ENCODE measurements at places on chromosomes 11 and 22. TPM values are rescaled to one million over a fixed set of nuclear protein-coding genes. Genes with fewer than 3 reads are reported as not detected.

DNA sequence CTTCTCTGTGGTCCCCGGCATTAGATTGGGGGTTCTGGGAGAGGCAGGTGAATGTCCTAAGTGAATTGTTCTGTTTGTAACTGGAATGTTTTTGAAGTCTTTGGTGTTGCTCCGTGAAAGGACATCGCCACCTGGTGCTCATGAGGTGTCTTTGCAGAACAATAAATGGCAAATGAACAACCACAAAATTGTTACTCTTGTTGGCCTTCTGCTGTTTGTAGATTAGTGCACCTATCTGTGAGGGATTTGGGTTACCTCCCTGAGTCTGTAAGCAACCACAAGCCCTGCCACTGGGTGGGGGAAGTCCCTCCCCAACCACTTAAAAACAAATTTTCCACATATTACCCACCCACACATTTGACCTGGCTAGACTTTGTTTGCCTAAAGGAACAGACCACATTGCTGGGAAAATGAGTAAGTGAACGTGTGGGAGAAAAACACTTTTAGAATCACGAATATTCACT is 4.7 kb downstream of the MPEG1 start:
- DNase-seq: peak; percentile 52

GRCh38 chr11:12657981-12658380 is 16.2 kb upstream of the TEAD1 start:
- DNase-seq: no peak

Gene ADORA2A
- 1.2 TPM for total RNA-seq

DNA sequence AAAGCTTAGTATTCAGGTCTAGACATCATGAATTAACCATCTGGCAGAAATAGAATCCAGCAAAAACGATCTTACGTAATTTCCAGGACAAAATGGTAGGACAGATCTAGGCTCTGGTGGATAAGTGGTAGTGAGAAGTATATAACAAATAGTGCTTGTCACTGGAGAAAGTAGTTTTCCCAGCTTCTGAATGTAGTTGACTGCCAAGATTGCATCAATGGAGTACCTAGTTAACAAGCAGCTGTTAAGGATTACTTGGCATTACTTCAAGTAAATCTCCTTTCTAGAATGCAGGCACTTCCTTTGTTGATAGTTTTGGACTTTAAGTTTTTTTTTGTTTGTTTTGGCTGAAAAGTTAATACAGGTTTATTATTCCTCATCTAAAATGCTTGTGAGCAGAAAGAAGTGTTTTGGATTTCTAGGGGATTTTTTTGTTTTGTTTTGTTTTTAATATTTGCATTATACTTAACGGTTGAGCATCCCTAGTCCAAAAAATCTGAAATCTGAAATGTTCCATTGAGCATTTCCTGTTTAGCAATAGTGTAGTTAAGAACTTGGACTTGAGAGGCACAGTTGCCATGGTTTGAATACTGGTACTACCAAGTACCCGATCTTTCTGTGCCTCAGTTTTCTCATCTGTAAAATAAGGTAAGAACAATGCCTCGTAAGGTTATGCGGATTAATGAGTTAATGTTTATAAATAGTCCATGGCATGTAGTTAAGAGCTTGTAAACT is 20.3 kb downstream of the FAM118B start:
- no peak for DNase-seq

DNA sequence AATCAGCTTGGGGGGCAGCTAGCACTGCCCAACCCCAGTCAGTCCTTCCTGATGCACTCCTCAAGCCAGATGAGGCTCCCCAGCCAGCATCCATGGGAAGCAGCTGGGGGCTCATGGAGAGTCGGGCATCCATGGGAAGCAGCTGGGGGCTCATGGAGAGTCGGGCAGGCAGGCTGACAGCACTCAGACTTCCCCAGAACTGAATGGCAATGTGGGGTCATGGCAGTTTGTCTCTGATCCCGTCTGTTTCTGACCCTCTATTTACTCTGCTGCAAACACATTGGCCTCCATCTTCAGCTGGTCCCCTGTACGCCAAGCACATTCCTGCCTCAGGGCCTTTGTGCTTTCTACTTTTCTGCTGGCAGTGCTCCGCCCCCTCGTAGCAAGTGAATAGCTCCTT is 314.8 kb downstream of the NTM start:
- DNase-seq: no peak

Gene PDGFB
- total RNA-seq: 0.05 TPM

GRCh38 chr22:49317369-49317768 is 510.3 kb downstream of the BRD1 start:
- no peak for DNase-seq

DNA sequence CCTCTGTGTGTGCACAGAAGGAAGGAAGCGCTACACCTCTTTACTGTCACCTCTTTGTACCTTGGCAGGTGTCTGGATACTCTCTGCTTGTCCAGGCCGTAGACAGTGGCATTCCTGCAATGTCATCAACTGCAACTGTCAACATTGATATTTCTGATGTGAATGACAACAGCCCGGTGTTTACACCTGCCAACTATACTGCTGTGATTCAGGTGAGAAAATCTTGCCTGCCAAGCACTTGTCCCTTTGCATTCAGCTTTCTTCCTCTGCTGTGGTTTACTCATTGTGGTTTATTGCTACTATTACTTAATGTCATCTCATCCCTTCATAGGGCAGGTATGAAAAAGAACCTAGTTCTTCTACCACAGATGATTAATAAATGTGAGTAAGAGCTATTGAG is 131.9 kb upstream of the MTNR1B start:
- no peak for DNase-seq

- DNase-seq: no peak
These were observed 169.8 kb downstream of the SPON1 start for GRCh38 chr11:14132312-14132711.

DNA sequence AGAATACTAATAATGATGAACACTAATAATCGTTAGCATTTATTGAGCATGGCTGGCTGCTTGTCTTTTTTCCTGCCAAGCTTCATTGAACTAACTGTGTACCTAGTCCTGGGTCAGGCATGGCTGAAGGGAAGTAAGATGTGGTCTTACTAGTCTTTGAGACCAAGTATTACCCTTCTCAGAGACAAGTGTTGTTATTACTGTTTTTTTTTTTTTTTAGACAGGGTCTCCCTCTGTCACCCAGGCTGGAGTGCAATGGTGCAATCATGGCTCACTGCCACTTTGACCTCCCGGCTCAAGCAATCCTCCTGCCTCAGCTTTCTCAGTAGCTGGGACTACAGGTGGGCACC is 4.6 kb downstream of the ST14 start:
- DNase-seq: no peak

Gene PNPLA3
- 11.1 TPM for total RNA-seq

DNA sequence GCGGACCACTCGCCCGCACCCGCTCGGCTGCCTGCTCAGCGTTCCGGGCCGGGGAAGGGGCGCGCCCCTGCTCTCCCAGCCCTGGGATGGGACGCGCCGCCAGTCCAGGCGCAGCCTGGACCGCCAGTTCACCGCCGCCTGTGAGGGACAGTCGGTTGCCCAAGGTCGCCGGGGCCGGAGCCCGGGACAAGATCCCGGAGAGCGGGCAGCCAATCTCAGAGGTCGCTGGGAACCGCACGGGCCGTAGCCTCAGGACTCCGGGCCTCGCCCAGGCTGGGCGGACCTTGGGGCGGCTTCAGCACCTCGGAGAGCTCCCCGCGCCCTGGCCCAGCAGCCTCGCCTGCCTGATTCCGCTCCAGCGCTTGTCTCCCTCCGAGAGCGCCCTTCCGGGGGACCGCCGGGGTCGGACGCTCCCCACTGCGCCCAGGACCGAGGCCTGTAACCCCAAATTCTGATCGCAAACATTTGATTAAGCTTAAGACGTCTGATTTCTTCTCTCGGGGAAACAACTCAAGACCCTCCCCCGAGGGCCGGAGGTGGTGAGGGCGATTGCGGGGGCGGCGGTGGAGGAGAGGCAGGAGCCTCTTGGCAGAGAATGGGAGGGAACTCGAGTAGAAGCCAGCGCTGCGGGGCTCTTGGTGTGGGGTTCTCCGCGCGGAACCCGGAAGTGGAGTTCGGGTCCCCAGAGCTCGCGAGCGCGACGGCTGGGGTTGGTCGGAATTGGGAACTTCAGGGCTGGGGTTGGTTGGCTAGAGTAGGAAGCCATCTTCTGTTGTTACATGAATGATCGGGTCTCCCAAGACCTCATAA is 1.1 kb upstream of the CHRM4 start:
- peak; percentile 67 for DNase-seq

Gene NELL1
- not detected for total RNA-seq

DNA sequence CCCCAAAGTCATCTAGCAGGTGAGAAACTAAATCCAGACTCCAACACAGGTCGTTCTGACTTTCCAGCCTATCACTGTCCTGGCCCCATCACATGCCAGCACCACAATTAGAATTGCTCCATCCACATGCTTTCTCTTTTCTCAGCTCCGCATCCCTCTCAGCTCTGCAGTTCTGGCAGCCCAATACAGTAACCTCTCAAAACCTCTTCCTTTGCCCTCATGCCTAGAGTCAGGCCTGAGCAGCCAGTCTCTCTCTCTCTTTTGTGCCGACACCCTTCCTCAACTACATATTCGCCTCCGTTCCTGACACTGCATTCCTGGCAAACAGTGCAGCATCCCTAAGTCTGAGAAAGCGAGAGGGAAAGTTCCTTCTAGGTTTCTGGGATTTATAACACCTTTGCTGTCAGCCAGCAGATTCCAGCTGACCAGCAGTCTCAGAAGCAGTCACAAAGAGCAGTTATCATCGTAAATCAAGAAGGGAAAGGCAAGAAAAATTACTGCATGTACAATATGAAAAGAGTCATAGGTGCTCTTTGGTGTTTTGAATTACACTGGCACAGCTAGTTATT is 258.0 kb downstream of the FAT3 start:
- no peak for DNase-seq

DNA sequence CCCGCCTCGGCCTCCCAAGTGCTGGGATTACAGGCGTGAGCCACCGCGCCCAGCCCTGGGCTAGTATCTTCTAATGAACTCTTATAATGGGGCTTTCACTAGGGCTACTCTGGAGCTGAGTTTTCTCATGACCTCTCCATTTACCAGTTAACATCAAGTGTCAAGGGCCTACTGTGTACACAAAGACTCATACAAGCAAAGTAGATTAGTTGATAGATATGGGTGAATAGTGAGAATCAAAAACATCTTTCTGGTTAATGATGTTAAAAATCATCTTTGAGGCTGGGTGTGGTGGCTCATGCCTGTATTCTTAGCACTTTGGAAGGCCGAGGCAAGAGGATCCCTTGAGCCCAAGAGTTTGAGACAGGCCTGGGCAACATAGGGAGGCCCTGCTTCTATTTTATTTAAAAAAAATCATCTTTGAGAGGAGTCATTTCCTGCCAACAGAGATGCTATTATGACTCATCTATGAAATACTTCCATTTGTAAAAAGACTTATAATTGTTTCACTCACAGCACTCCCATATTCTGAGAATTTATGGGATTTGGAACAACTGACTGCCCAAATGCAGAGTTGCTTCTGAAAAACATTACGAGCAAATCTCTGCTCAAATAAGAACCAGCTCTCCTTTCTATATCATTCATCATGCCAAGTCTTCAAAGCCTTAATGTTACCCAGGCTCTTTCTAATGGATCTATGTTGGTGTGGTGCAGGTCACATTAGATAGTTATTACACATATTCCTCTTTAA is 57.0 kb downstream of the GDPD4 start:
- DNase-seq: peak; percentile 12

DNA sequence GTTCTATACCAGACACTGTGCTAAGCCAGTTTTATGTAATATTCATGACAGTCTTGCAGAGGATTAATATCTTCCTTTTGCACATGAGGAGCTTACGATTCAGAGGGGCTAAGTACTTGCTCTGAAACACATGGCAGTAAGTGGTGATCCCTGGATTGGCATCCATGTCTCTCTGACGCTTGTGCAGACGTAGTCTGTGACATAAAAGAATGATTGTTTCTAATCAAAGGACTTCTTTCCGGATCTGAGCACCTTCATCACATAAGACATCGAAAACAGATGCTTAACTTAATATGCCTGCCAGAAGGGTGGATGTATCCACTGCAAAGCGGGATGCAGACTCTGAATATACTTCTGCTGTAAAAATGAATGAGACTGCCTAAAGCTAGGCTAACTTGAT is 74.8 kb downstream of the ARHGAP42 start:
- peak; percentile 61 for DNase-seq

DNA sequence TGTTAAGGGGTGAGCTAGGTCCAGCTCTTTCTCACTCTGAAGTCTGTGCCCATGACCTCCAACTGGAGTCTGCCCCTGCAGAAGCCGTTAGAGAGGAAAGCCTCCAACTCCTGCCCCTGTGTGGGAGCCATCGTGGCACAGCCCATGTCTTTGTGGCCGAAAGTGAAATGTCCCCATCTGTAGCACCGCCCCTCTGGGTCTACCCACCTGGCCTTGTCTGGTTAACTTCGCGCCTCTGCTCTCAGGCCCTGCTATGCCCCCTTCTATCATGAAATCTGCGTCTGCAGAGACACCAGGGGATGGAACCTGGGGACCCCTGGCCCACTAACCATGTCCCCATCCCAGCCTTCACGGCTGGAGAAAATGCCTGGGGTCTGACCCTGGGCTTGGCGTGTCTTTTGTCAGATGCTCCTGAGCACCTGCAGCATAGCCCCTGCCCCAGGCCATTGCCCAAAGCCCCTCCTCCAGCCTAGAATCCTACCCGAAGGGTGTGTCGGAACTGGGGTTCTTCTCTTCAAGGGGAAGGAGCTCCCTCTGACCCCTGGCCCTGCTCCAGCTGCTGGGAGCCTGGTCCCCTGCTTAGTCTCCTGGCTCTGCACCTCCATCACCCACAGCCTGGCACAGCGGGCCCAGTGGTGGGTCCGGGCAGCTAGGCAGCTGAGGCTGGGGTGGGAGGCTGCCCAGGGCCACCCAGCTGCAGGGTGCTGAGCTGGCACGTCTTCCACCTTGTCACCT is 35.8 kb upstream of the HMOX1 start:
- no peak for DNase-seq

GRCh38 chr22:28801845-28802594 is 1.7 kb upstream of the XBP1 start:
- peak; percentile 27 for DNase-seq

Gene SBF2
- 29.6 TPM for total RNA-seq

Gene RTN4R
- total RNA-seq: 7.2 TPM
